ENCODE measurements at places on chromosomes 2 and 18.

GRCh38 chr2:238521870-238522269 lies 95.1 kb downstream of the ASB1 start:
- no peak for DNase-seq

DNA sequence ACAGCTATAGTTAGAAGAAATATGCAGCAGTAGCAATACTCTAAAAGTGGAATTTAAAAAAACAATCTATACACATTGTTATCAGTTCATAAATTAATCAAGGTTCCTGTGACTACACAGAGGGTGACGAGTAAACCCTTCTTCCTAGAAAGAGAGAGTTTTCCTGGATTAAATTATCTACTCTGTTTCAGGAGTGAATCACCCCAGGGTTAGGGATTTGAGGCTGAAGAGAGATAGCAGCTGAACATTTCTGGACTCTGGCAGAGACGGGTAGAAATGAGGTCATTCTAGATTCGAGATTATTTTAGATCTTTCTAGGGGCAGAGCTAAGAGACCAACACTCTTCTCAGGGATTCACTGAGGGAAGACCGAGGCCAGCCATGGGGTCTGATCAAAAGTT lies 38.8 kb upstream of the PMAIP1 start:
- no peak for DNase-seq

DNA sequence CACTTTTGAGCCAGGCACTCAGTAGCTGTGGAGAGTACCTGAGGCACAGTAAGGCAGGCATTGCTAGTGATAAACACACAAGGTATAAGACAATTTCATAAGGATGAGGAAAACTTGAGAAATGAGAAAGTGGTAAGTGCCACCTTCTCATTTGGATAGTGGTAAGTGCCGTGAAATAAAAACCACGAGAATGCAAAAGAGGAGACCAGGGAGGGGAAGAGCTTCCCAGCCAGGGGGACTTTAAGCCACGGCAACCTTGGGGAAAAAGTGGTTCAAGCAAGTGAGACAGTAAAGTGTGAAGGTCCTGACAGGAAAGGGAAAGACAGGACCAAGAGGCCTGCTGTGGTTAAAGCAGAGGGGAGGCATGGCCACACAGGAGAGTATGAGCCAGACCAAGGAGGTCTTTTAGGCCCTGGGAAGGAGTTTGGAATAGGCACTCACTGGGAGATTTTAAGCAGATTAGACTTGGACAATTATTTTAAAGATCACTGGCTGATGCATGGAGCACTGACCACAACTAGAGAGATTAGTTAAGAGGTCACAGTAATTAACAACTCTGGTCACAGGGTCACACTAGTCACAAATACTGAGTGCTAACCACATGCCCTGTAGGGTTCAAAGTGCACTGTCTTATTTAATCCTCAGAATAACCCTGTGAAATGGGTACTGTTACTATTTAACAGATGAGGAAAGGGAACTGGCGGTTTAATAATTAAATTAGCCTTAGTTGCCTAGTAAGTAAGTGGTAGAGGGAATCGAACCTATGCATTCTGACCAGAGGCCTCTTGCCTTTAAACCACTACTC lies 50.1 kb downstream of the THOC1 start:
- DNase-seq: no peak

- DNase-seq: no peak
Observed at GRCh38 chr2:19228181-19228593, 130.2 kb downstream of the OSR1 start.

DNA sequence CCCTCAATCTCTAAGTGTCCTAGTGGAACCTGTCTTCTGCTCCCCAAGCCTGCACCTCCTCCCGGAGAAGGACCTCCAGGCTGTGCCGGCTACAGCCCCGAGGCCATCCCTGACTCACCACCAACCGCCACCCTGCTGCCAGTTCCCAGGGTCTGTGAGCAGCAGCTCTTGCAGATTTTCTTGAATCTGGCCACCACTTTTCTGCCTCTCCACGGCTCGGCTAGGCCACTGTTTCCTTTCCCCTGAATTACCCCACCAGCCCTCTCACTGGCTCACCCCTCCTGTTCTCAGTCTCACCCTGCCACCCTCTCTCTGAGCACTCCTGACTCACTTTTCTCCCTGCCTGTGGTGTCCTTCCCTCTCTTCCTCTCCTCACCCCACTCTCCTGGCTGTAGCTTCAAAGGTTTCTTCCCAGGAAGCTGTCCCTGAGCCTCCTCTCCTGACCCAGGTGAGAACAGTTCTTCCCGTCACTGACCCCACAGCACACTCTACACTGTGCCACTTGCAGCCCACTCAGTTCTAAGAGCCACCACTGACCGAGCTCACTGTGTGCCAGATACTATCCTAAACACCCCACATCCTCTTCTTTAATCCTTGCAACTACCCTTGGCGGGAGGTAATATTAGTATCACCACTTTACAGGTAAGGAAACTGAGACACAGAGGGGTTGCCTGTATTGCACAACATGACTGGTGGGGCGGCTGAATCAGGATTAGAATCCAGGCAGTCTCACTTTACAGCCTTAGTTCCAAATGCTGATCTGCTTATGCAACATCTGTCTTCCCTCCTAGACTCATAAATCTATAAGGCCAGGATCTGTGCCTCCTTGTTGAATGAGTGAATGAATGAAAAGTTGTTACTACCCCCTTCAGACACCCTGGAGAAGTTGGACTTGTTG lies 111.6 kb downstream of the SMAD7 start:
- no peak for DNase-seq

DNA sequence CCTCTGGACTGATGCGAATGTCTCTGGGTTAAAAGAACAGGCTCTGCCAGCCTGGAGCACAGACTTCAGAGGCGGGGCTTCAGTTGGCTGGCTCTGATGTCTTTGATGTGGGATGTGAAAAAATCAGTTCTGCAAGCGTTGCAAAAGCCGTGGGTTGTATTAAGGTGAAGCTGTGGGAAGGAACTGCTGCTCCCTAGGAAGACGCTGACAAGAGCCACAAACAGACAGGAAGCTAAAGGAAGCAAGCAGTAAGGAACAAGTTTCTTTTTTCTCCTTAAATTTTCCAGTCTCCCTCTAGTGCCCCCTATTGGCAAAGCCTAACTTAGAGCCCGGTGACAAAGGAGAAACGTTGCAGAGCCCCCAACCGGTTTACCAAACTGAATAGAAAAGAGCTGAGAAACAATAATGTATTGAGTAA lies 239.0 kb downstream of the CCDC178 start:
- no peak for DNase-seq

DNA sequence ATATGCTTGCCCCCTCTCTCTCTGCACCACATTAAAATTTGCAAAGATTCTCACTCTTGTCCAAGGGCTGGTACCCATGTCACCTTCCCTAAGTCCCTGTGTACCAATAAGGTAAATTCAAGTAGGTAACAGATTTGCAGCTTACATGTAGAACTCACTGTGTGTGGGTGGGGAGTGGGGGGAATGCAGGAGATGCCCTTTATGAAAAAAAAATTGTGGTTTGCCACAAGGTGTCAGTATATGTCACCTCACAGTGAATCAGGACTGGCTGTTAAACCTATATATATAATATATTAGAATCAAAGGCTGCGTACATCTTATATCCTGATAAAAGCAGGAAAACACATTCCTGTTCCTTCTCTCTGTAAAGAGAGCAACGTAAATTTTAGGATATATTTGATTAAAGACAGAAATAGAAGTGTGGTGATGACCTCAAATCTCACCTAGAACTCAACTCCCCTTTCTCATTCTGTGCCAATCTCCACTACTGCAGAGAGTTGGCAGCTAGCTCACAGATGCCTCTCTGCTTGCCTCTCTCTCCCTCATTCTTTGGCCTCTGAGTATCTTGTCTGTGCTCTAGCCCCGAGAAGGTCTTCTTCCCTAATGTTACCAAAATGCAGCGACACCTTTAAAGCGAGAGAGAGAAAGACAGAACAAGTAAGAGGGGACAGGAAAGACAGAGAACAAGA lies 536 bp downstream of the XDH start:
- DNase-seq: no peak

DNA sequence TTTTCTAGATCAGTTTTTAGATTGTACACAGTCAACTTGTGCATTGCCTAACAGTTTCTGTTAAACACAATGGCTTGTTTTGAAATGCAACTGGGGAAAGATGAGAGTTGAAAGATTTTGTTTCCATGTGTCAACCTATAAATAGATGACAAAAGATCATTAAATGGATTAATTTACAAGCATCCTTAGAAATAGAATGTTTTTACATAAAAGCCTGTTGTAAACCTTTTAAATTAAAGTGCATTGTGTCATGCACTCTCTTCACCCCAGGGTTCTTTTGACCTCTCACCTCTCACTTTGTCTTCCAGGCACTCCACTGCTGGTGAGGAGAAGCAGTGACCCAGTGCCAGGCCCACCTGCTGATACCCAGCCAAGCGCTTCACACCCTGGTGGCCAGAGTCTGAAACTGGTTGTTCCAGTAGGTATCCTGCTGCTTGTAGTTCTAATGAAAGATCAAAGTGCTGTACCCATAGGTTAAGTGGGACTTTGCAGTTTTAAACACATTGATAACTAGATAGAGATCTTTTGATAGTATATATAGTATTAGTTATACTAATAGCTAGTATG lies 502.1 kb downstream of the PARD3B start:
- DNase-seq: no peak

DNA sequence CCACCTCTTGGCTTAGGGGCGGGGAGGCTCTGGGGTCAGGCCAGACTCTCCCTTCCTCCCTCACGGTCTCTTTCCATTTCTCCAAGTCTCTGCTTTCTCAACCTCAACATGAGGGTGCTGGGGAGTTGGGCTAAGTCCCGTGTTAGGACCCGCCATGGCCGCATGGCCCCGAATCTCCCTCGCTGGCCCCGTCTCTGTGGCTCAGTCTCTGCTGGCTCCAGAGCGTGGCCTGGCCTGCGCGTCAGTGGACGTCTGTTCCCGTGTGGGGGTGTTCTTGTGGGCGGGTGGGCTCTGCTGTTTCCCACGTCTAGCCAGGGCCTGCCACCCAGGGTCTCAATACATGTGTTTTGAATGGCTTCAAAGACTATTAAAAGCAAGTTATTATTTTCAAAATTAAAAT lies 12.4 kb downstream of the ALLC start:
- DNase-seq: no peak

DNA sequence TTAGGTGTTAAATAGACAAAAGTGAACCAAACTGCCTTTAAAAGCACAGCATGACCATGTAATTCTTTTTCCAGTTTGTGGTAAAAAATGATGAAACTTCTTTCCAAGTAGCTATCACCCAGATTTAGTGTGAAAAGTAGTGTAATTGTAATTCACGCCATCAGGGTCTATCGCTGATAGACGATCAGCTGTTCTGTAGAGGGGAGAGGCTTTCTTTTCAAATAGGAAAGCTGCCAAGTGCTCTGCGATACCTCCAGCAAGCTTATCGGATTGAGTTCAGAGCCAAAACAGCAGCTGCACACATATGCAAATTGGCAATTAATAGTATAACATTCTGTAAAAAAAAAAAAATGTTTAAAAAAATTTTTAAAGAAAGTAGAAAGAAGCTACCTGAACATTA lies 61.9 kb upstream of the PSMD14 start:
- DNase-seq: no peak

- DNase-seq: peak; percentile 57
Observed at GRCh38 chr18:76398896-76399612, 96.0 kb downstream of the ZNF516 start.

DNA sequence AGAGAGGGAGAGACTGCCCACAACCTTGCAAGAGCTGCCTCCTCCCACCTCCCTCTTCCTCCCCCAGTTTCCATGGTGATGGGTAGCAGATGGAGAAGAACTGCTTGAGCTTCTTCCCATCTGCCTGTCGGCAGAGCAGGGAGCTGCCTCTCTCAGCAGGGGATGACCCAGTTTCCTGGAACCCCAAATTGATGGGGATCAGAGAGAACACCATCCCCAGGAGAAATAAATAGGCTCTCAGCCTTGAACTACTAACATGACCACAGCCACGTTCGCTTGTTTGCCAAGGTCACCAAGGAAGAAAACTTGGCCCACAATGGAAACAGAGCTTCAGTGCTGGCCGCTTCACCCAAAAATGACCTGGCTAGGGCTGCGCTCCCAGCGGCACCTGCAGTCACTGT lies 82.2 kb downstream of the ADD2 start:
- no peak for DNase-seq

- no peak for DNase-seq
Observed at GRCh38 chr2:98773169-98773568, 42.2 kb upstream of the MGAT4A start.

DNA sequence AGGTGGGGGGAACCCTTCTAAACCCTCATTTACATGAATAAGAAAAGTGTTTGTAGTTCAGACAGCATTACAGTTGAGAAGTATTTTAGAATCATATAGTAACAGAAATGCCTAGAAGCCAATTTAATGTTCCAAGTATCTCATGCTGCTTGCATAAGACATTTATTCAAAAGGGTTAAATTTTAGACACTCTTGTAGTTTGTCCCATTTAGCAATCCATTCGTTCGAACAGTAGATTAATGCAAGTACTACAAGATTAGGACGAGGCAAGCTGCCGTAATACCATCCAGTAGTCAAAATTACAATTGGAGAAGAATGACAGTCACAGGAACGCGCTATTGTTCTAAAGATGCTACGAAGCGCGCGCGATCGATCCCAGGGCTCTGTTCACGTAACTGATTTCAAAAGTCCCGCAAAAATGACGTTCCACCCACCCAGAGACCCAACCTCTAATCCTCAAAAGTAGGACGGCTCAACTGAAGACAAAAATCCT lies 1.2 kb downstream of the TMEM237 start:
- no peak for DNase-seq

All from activated CD8-positive, alpha-beta memory T cell treated with anti-CD3 and anti-CD28 coated beads for 4 hours (primary cell).